ENCODE measurements at places on chromosomes 2 and 18.

DNA sequence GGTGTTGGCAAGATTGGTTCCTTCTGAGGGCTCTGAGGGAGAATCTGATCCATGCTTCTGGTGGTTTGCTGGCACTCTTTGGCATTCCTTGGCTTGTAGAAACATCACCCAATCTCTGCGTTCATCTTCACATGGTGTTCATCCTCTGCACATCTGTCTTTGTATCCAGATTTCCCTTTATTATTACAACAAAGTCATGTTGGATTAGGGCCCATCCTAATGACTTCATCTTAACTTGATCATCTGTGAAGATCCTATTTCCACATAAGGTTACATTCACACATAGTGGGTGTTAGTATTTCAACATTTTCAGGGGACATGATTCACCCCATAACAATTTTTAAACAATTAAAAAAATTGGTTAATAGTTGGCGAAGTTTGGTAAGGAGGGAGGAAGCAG lies 177.4 kb upstream of the CWC22 start:
- DNase-seq, result peak; percentile 29

DNA sequence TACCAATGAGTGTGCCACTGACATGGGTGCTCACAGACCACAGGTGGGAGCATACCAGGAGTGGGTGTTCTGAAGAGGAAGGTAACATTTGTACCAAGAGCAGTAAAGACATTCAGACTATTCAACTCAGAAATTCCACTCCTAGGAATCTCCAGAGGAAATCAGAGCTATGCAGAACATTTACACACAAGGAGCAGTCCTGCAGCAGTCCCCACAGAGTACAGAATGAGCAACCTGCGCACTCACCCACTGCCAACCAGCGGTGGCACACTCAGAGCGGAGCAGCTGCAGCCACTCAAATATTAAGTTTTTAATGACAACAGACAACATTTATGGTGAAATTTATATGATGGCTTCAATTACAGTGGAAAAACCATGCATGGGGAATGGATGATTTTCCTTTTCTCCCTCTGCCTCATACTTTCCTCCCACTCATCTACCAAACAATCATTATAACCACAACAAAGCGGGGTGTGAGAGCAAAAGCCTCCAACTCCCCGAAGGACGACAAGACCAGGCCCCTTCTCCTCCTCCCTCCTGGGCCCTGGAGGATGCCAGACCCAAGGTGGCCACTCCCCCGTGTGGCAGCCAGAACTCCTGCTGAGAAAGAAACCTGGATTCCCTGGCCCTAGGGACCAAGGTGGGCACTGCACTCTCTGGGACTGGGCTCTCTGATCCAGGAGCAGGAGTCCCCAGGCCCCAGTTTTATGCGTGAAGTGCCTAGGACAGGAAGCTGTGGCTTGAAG lies 5.4 kb downstream of the HS6ST1 start:
- peak; percentile 38 for DNase-seq

GRCh38 chr2:120348737-120349439 lies 3.0 kb downstream of the INHBB start:
- DNase-seq, result peak; percentile 54

GRCh38 chr18:30469091-30469490 lies 573.5 kb downstream of the DSC3 start:
- DNase-seq, result peak; percentile 27

DNA sequence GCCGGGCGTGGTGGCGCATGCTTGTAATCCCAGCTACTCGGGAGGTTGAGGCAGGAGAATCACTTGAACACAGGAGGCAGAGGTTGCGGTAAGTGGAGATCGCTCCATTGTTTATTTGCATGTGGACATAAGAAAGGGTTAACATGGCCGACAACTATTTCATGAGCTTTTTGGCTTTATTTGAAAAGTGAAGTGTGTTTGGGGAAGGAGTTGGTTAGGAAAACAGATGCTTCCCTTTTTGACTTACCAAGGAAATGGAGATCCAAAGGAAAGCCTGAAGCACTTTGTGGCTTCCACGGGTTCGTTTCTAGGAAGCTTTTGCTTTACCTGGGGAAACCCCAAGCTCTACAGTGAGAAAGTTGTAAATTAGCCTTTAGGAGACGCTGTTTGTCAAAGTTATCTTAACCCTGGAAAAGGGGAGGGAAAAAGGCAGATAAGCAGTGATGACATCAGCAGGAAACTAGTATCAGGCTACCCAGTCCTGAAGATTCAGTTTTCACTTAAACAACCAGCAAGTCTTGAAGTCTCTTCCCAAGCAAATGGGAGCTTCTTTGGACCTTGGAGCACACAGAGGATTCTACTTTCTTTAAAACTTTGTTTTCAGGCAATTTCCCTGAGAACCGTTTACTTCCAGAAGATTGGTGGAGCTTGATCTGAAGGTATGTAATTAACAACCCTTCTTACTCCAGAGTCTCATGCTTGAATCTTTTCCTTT lies at the start of gene CASP10:
Gene CASP10, plus strand, starts transcription at position 492 of the 715 bp plus-strand sequence. CDS start 2,637 bp downstream, outside the sequence.
- DNase-seq, result peak; percentile 10

- DNase-seq, result no peak
These were observed 916 bp downstream of the TAF4B start for GRCh38 chr18:26227051-26227670.

DNA sequence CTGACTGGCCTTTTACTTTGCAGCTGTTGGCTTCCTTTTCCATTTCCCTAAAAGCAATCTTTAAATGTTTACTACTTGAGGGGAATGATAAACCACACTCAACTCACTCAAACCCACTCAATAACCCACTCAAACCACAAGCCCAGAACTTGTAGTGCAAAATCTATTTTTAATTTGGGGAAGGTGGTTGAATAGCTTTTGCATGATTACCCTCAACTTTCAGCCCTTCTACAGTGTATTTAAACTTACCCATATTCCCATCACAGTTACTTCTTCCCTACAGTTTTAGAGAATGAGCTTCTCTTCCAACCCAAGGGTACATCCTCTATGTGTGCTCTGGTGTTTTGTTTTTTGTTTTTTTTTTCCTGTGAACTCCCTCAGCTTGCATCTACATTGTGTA lies 636.1 kb downstream of the TDRD15 start:
- DNase-seq, result no peak

- DNase-seq, result no peak
These were observed 32.1 kb downstream of the RHOB start for GRCh38 chr2:20478961-20479360.

DNA sequence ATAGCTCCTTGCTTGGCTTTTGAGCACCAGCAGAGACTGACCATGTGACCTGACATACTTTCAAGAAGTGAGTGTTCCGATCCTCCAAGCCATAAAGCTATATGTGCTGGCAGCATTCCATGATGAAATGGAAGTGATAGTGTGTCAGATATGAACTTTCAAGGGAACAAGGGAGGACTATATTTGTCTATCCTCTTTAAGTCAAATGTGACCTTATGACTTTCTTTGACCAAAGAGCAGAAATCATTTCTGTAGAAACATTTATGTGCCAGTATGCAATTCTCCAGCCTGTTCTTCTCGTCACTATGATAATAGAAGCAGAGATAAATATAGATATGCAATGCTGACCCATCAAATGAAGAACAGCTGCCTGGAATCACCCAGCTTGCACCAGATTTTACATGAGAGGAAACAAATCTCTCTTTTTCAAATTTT lies 14.4 kb downstream of the HYCC2 start:
- DNase-seq, result peak; percentile 33

DNA sequence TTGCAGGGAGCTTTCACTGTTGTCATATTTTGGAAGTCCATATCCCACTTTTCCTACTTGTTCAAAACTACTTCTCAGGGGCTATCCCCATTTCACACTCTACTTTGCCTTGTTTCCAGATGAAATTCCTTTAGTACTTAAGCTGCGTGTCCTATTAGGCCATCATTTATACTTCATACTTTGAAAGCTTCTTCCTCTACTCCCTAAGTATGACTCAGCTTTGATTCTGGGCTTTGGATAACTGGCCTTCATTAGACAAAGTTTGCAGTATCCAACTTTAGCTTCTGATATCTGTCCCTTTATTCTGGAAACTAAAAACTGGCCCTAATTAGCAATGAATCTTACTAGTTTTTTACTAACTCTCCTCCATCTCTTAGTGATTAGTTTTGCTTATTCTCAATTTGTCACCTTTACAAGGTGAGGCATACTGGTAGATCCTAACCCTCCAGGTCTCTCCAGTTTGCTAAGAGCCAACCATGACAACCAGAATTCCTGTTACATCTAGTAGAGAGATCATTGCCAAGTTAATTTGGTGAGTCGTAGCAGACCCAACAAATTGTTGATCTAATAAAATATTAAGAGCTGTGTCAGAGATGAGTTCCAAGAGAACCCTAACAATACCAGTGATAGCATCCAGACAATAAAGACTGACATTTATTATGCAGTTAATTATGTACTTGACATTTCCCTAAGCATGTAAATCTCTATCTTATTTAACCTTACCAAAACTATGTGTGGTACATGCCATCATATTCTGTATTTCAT lies 31.2 kb upstream of the ITGAV start:
- DNase-seq, result peak; percentile 52

DNA sequence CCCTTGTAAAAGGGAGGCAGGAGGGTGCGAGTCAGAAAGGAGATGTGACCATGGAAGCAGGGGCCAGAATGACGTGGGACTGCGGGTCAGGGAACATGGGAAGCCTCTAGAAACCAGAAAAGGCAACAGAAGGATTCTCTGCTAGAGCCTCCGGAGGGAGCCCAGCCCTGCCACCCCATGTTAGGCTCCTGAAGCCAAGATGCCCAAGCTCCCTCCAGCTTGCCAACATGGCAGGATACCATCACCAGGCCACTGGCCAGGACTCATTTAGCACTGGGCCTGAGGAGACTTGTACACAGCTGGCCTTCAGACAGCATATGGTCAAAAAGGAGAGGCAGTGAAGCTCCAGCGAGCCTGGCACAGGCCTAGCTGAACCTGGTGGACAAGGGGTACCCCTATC lies 5.6 kb downstream of the TMEM247 start:
- DNase-seq, result no peak

- DNase-seq, result peak; percentile 44
These were observed 33.3 kb upstream of the TMEM87B start for GRCh38 chr2:112021781-112022231.

DNA sequence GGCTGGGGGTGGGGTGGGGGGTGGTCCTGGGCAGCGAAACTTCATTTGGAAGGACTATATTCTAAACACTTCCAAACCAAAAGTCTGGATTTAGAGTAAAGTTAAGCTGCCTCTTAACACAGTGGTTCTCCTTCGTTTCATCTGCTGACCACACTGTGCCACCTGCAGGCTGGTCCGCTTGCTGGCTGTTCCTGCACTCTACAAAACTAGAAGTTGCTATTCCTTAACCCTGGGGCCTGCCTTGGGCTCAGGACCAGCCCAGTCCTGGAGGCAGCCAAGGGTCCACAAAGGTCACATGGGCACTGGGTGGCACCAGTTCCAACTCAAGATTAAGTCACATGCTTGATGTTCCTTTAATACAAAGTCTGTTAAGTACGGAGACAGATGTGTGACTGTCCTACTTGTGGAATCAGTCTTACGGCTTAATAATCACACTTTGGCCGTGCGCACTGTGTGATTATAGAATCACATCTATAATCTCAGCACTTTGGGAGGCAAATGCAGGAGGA lies 195.4 kb downstream of the FAM210A start:
- peak; percentile 55 for DNase-seq

DNA sequence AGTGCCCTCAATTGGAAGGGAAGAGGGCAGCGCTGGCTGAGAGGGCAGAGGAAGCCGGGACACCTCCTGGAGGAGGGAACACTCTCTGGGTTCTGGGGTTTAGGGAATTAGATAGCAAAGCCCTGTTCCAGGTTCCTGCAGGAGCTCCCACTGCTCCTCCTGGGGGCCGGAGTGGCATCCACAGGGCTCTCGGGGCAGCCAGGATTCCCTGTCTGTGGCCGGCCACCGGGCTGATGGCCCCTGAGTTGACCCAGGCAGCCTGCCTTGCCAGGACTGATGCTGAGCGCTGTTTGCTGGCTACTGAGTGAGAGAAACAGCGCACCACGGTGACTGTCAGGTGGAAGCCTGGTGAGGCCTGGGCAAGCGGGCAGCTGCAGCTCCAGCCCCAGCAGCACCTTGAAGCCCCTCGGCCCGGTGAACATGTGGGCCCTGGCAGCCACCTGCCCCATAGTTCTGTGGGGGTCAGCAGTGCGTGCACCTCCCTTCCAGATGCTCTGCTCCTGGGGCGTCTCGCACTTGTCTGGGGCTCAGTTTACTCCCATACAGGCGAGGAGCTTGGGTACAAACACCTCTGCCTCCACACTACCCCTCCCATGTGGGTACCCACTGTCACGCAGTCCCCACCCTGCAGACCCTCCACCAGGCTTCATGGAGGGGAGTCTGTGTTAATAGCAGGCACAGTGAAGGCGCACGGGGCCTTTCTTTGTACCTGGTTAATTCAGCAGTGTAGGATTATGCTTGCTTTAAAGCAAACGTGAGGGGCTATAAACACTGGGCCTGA lies 7.7 kb upstream of the ALLC start:
- DNase-seq, result no peak

- DNase-seq, result no peak
These were observed 53.5 kb upstream of the ID2 start for GRCh38 chr2:8628179-8628865.

DNA sequence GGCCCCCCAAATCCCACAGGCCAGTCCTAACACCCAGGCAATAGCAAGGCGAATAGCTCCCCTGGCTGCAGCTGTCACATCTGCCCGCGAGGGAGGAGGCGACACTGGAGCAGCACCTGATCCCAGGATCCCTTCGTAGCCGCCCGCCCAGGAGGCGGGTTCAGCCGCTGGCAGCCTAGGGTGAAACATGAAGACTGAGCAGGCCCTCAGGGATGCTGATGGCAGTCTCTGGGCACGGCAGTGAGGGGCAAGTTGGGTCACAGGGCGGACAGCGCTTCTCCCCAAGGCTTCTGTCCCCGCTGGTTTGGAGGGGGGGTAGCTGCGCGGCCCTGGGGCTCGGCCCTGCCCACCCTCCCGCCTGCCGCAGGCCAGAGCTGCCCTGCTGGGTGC lies 1.9 kb downstream of the DNMT3A start:
- DNase-seq, result no peak

DNA sequence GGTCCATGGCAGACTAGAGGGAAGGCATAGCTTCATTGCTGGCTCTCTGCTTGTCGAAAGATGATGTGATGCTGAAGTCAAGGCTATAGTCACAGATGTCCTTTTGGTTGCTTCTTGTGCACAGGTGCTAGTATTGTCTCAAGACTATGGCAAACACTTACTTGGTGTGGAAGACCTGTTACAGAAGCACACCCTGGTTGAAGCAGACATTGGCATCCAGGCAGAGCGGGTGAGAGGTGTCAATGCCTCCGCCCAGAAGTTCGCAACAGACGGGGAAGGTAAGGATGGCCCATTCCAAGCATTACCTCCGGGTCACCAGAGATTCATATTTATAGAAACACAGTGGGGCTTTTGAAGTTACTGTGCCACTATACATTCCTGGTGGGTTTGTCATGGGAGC lies 95.5 kb upstream of the EML6 start:
- DNase-seq, result no peak

- DNase-seq, result no peak
These were observed 58.0 kb upstream of the CABYR start for GRCh38 chr18:24080861-24081260.

Measured in fibroblast of upper back skin (primary cell).